Prostate gland (tissue), 2 donors: ENCODE measurements at places on chromosomes 7 and 10. TPM values are rescaled to one million over a fixed set of nuclear protein-coding genes. Genes with fewer than 3 reads are reported as not detected.

OR2A12 gene
- total RNA-seq: not detected

DHTKD1 gene
- total RNA-seq: 33.4 TPM

PLXNA4 gene
- 0.41 TPM for total RNA-seq

DNAH11 gene
- total RNA-seq: 1.6 TPM

METTL27 gene
- total RNA-seq: 5.9 TPM

PNLIP gene
- not detected for total RNA-seq

LIPN gene
- not detected for total RNA-seq

TMEM270 gene
- not detected for total RNA-seq

DOCK4 gene
- 21.8 TPM for total RNA-seq

ELOVL3 gene
- 4.4 TPM for total RNA-seq

UBN2 gene
- 13.9 TPM for total RNA-seq

PKD2L1 gene
- 0.09 TPM for total RNA-seq

CPA1 gene
- 0.14 TPM for total RNA-seq

GJC3 gene
- 3.2 TPM for total RNA-seq

RBP4 gene
- 5.3 TPM for total RNA-seq
